ENCODE measurements at places on chromosomes 3 and 15. TPM values are rescaled to one million over a fixed set of nuclear protein-coding genes. Genes with fewer than 3 reads are reported as not detected.

DNA sequence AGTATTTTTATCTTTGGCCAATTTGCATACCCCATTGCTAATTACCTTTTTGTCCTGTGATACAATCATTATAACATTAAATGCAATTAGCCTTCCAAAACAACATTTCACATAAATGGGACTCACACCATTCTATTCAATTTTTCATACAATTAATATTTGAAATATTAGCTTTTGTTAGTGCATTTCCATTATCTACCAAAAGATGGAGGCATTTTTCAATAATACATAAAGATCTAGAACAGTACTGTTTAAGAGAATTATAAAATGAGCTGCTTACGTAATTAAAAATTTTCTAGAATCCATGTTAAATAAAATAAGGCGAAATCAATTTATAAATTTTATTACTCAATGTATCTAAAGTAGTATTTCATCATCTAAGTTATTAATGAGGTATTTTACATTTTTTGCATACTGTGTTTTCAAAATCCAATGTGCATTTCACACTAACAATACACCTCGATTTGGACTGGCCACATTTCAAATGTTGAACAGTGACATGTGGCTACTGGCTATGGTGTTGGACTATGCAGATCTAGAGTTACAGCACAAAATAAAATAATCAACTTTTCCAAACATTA lies 74.3 kb downstream of the TJP1 start:
- H3K4me3 ChIP-seq, result no peak overlapping the region
- DNase-seq, result no peak

Gene RHCG
- total RNA-seq, result not detected

DNA sequence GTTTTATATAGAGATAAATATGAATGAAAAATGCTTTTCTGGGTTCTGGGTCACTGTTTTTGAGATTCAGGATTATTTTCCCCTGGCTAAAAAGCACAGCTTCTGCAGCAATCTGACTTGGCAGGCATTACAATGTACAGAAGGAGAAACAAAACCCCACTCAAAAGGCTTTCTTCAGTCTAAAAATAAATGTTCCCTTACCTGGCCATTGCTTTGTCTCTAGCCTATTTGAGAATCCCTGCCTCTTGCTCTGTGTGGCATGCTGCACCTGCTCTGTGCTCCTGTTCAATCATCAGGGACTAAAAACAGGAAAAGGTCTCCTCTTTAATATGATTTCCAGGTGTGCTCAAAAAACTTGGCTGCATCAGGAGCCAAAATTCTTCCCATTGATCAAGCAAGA lies 187.4 kb upstream of the STAC start:
- no peaks in the 10 kb centered on the region for H3K36me3 ChIP-seq
- no peaks in the 10 kb centered on the region for H3K27me3 ChIP-seq
- no peak overlapping the region for H3K27ac ChIP-seq
- DNase-seq, result no peak
- H3K4me1 ChIP-seq, result no peaks in the 10 kb centered on the region

Gene CCR1
- total RNA-seq, result not detected

GRCh38 chr3:183244981-183245476 lies 8.0 kb upstream of the B3GNT5 start:
- no peak overlapping the region for H3K4me3 ChIP-seq
- DNase-seq, result no peak
- no peak overlapping the region for H3K27ac ChIP-seq
- peaks cover 2% of the 10 kb centered on the region for H3K27me3 ChIP-seq

DNA sequence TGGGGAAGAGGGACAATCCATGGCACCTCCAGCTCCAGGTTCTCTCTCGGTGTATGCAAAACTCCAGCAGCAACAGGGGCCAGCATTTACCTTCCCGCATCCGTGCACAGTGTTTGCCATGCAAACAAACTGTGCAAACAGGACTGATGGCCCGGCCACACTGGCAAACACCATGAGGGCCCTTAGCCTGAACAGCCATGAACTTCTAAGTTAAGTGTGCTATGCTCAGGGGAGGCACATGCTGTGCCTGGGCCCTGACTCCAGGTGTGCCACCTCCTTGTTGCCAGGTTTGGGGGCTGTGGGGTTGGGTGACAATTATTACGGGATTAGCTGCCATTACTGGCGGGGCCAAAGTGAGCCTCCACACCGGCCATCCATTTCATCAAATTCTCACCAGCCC lies 57.5 kb downstream of the CACNA2D2 start:
- no peak overlapping the region for H3K27ac ChIP-seq
- no peak overlapping the region for H3K4me3 ChIP-seq
- H3K27me3 ChIP-seq, result peaks cover 3% of the 10 kb centered on the region
- DNase-seq, result no peak

- H3K27me3 ChIP-seq, result peaks cover 2% of the 10 kb centered on the region
- H3K36me3 ChIP-seq, result no peaks in the 10 kb centered on the region
- H3K4me1 ChIP-seq, result no peaks in the 10 kb centered on the region
- no peak overlapping the region for H3K27ac ChIP-seq
Measured at GRCh38 chr3:46910166-46910760, 32.7 kb downstream of the PTH1R start.

GRCh38 chr3:71319771-71320170 lies 263.8 kb downstream of the FOXP1 start:
- no peaks in the 10 kb centered on the region for H3K27me3 ChIP-seq
- H3K4me1 ChIP-seq, result no peaks in the 10 kb centered on the region
- DNase-seq, result no peak
- no peak overlapping the region for H3K27ac ChIP-seq
- H3K4me3 ChIP-seq, result no peak overlapping the region
- no peaks in the 10 kb centered on the region for H3K36me3 ChIP-seq

DNA sequence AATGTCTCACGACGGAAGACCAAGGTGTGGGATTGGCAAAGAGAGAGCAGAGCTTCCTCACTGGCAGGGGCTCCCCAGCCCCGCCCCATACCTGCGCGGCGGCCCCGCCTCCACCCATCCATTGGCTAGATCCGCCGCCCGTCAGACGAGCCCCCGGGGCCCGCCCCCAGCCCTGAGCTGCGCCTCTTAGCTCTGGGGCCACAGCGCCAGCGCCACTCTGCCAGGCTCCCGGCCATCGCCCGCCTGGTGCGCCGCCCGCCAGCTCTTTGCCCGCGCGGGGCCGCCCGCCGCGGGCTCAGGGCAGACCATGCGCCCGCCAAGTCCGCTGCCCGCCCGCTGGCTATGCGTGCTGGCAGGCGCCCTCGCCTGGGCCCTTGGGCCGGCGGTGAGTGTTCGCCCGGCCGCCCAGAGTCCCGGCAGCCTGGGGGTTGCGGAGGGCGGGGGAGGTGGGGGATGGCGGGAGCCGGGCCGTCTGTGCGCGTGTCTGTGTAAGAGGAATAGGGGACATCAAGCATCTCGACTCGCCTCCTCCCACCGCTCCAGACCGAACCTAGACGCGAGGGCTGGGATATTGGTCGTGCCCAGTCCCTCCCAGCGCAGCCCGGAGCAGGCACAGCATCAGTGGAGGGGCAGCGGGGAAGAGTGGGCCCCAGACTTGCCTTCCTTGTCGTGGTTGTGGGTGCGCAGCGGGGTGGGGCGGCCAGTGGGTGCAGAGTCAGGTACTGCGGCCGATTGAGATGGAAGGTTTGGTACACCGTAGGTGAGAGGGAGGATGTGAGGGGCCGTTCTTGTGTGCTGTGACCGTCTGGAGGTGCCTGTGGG lies at the start of gene VIPR1:
TSS of gene VIPR1 (plus strand) at position 215 of the 822 bp plus-strand sequence. CDS start at position 308, 93 bp downstream.
- no peak within 1 kb of the TSS for H3K27ac ChIP-seq
- peak within 1 kb of the TSS; percentile 85 for H3K4me3 ChIP-seq

Gene PSTPIP1
- total RNA-seq, result 12.4 TPM

DNA sequence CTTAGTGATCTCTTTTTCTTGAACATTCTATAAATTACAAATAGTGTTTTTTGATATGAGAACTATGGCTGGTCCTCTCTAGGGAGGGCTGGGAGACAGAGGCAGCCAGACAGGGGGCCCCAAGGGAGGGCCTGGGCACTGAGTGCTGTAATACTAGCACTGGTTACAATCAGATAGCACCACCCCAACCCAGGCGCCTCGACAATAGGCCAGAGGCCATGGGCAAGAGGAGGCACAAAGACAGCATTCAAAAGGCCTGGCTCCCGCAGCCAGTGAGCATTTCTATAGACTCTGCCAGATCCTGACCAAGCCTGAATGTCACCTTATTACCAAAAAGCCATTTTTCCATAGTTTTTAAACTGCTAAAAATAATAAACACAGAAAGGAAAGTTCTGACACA lies 158.5 kb downstream of the THRB start:
- H3K4me1 ChIP-seq, result no peaks in the 10 kb centered on the region
- no peak for DNase-seq
- no peak overlapping the region for H3K4me3 ChIP-seq
- no peak overlapping the region for H3K27ac ChIP-seq
- peaks cover 2% of the 10 kb centered on the region for H3K27me3 ChIP-seq
- H3K36me3 ChIP-seq, result no peaks in the 10 kb centered on the region

Gene TGM4
- total RNA-seq, result not detected

Gene ZBED2
- not detected for total RNA-seq

GRCh38 chr3:16249336-16249735 lies 15.4 kb downstream of the DPH3 start:
- no peak overlapping the region for H3K4me3 ChIP-seq
- no peaks in the 10 kb centered on the region for H3K36me3 ChIP-seq
- peak; percentile 60 for DNase-seq
- H3K27ac ChIP-seq, result no peak overlapping the region
- H3K27me3 ChIP-seq, result no peaks in the 10 kb centered on the region
- peaks cover 26% of the 10 kb centered on the region for H3K4me1 ChIP-seq

DNA sequence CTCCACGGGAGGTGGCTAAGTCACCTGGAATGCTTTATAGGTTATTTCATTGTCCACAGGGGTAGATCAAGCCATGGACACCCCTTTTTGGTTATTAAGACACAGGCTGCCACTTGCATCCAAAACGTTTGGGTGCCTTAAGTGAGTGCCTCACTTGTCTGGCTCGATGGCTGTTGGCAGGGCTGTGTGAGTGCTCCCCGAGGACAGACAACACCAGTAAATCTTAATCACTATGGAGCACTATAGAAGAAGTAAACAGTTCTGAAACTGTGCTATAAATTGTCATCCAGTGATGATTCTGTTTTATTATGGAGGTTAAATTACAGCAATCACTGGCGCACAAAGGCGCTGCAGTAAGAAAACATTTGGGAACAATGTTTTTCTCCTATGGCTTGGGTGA lies 215.5 kb downstream of the CACNA2D3 start:
- no peak overlapping the region for H3K27ac ChIP-seq
- no peak overlapping the region for H3K4me3 ChIP-seq
- no peak for DNase-seq
- H3K36me3 ChIP-seq, result no peaks in the 10 kb centered on the region

DNA sequence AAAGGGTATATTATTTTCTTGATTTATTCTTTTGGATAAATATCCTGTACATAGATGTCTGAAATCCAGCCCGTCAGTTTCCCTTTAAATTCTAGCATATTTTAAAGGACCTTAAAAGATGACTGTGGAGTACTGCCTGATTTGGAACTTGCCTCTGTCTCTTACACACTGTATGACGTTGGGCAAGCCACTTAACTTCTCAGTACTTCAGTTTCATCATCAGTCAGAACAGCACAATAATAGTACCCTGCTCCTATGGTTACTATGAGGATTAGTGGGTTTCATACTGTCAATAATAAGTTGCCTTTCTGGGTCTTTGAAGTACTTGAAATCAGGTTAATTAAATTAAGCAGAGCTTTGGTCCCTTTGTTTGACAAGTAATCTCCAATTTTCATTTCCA lies 374.3 kb downstream of the TIGIT start:
- H3K36me3 ChIP-seq, result no peaks in the 10 kb centered on the region
- H3K4me1 ChIP-seq, result no peaks in the 10 kb centered on the region
- no peak overlapping the region for H3K4me3 ChIP-seq

Gene LEKR1
- total RNA-seq, result 0.56 TPM

GRCh38 chr15:64182859-64183370 lies 20.1 kb upstream of the PPIB start:
- no peak overlapping the region for H3K4me3 ChIP-seq
- no peaks in the 10 kb centered on the region for H3K36me3 ChIP-seq
- no peaks in the 10 kb centered on the region for H3K27me3 ChIP-seq
- no peak overlapping the region for H3K27ac ChIP-seq
- peaks cover 5% of the 10 kb centered on the region for H3K4me1 ChIP-seq

DNA sequence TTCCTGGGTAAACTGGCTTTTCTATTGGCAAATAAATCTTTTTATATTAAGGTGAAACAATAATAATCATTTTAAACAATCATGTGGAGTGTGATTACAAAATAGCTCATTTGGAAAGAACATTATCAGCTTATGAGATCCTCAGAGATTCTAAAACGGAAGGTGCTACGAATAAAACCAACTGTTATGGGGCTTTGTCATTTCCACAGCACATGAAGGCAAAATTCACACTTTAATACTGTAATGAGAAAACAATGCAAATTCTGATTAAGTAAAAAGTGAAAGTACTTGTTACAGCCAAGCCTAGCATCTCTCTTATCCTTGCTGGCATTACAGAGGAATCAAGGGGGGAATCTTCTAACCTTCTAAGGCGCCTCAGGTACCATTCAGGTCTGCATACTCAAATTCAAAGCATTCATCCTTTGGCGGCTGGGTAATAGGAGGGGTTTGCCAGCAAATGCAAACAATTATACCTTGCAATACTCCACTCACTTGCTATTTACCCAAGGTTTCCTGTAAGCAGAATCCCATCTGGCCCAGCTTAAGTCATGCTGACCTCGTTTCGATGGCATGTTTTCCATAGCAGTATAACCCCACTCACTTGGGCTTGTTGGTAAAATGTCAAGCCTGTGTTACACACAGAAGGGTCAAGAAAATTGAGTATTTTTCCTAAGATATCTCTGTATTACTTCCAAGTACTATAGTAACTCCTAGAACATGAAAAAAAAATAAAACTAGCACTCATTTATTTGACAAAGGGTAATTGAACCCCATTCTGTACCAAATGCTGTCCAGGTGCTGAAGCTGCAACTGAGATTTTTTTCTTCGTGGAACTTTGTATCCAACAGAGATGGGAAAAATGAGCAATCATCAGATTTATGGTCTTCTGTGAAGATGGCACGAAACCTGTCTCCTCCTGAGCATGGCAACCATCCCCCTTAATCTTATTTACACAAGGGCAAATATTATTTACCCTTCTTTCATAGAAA lies 183.7 kb upstream of the LMCD1 start:
- H3K27ac ChIP-seq, result no peak overlapping the region
- DNase-seq, result no peak

Gene CPNE4
- 2.7 TPM for total RNA-seq

GRCh38 chr15:60376677-60377095 lies 21.1 kb downstream of the ANXA2 start:
- peaks cover 3% of the 10 kb centered on the region for H3K27me3 ChIP-seq
- H3K4me3 ChIP-seq, result no peak overlapping the region
- peaks cover 7% of the 10 kb centered on the region for H3K36me3 ChIP-seq
- peak overlapping the region; percentile 85 for H3K27ac ChIP-seq

Measured in glutamatergic neuron (in vitro differentiated cells).